ENCODE measurements at places on chromosomes 5 and 9. TPM values are rescaled to one million over a fixed set of nuclear protein-coding genes. Genes with fewer than 3 reads are reported as not detected.

- no peak for DNase-seq
- H3K4me3 ChIP-seq: no peak overlapping the region
- no peaks in the 10 kb centered on the region for H3K27me3 ChIP-seq
- H3K27ac ChIP-seq: no peak overlapping the region
Observed at GRCh38 chr5:72246954-72247442, 73.0 kb downstream of the MRPS27 start.

- no peak overlapping the region for H3K4me3 ChIP-seq
- H3K4me1 ChIP-seq: peaks cover 30% of the 10 kb centered on the region
- H3K27ac ChIP-seq: no peak overlapping the region
- H3K27me3 ChIP-seq: no peaks in the 10 kb centered on the region
- no peaks in the 10 kb centered on the region for H3K36me3 ChIP-seq
Observed at GRCh38 chr9:13603921-13604320, 324.4 kb upstream of the MPDZ start.

- no peak overlapping the region for H3K27ac ChIP-seq
- H3K36me3 ChIP-seq: no peaks in the 10 kb centered on the region
- H3K4me3 ChIP-seq: no peak overlapping the region
- DNase-seq: no peak
Observed at GRCh38 chr5:157484768-157485167, 24.8 kb downstream of the NIPAL4 start.

GRCh38 chr5:161167016-161167767 is 315.2 kb upstream of the ATP10B start:
- H3K4me3 ChIP-seq: no peak overlapping the region
- H3K36me3 ChIP-seq: no peaks in the 10 kb centered on the region
- H3K27ac ChIP-seq: no peak overlapping the region
- no peak for DNase-seq

GRCh38 chr5:60323596-60323995 is 376.4 kb downstream of the DEPDC1B start:
- H3K4me1 ChIP-seq: no peaks in the 10 kb centered on the region
- no peak overlapping the region for H3K27ac ChIP-seq
- DNase-seq: peak; percentile 57
- H3K36me3 ChIP-seq: 0 out of 2 replicates have a peak, but pooled peaks cover 4% of the 10 kb centered on the region

GRCh38 chr9:120886490-120886967 is 9.5 kb upstream of the PHF19 start:
- no peak overlapping the region for H3K27ac ChIP-seq
- no peaks in the 10 kb centered on the region for H3K27me3 ChIP-seq
- no peak for DNase-seq
- H3K36me3 ChIP-seq: no peaks in the 10 kb centered on the region
- H3K4me3 ChIP-seq: no peak overlapping the region

DNA sequence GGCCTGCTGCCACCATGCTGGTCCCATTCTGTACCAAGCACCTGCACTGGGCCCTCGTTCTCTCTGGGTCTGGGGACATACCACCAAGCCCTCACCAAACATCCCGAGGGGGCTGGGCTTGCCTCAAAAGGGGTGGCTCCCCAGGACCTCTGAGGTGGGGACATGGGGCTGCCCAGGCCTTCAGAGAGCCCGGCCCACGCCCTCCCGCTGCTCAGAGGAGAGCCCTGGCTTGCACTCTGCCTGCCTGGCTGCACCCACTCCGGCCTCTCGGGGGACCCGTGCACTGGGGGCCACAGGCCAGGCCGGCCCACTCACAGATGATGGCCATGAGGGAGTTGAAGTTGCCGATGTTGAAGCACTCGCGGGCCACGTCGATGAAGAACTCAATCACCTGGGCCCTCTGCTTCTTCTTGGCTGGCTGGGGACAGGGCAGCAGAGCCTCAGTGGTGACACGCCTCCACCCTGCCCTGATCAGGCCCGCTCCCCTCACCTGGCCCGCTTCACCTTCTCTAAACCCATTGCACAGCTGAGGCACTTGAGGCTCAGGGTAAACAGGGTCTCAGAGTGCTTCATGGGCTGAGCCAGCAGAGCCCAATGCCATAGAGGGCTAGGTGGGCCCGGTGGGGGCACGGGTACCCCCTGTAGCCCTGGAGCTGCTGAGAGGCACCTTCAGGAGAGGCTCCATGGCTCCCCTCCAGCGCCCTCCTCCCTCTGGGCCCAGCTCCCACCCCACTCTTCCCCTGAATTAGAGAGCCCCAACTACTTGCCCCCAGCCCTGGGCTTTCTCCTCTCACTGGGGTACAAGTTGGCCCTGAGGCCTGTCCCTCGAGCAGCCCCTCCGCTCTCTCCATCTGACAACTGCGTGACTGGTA is 47.7 kb upstream of the RNF130 start:
- no peaks in the 10 kb centered on the region for H3K36me3 ChIP-seq
- no peak overlapping the region for H3K4me3 ChIP-seq
- H3K27ac ChIP-seq: no peak overlapping the region

GRCh38 chr5:23352446-23352845 is 155.0 kb upstream of the PRDM9 start:
- no peaks in the 10 kb centered on the region for H3K4me1 ChIP-seq
- no peaks in the 10 kb centered on the region for H3K36me3 ChIP-seq
- H3K27ac ChIP-seq: peak overlapping the region; percentile 77
- DNase-seq: peak; percentile 74

DNA sequence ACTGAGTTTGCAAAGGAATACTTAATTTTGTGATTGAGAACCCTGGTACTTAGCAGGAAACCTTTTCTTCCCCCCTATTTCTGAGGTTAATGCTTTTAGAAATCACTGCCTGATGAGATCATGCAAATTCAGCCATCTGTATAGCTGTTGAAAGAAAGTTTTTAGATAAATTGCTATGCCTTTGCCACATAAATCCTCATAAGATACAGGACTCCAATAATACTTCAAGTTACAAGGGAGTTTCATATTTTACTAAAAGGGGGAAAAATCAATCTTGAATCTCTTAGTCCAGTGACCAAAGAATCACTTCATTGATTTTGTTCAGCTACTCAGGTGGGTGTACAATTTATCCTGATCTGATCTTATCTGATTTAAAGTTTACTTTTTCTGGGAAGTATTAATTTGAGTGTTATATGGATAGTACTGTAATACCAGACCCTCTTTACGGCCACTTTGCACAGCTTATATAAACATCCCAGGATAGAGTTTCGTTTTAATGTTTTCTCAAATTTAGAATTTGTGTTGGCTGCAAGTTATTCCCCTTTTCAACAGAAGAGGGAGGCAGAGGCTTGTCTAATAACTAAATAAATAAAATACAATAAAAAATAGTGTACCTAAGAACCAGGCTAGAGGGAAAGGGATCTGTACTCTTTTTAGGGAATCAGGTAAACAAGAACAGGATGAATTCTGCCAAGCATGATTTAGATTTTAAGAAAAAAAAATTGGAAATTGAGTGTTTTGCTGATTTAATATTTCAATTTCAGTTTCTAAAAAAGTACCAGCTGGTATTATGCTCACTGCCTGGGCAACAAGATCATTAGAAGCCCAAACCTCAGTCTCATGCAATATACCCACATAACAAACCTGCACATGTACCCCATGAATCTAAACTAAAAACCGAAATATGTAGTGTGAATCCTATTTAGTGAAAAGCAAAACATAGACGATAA is 69.1 kb downstream of the PSAT1 start:
- H3K27ac ChIP-seq: peak overlapping the region; percentile 68
- H3K36me3 ChIP-seq: no peaks in the 10 kb centered on the region
- peaks cover 34% of the 10 kb centered on the region for H3K4me1 ChIP-seq
- no peaks in the 10 kb centered on the region for H3K27me3 ChIP-seq

DNA sequence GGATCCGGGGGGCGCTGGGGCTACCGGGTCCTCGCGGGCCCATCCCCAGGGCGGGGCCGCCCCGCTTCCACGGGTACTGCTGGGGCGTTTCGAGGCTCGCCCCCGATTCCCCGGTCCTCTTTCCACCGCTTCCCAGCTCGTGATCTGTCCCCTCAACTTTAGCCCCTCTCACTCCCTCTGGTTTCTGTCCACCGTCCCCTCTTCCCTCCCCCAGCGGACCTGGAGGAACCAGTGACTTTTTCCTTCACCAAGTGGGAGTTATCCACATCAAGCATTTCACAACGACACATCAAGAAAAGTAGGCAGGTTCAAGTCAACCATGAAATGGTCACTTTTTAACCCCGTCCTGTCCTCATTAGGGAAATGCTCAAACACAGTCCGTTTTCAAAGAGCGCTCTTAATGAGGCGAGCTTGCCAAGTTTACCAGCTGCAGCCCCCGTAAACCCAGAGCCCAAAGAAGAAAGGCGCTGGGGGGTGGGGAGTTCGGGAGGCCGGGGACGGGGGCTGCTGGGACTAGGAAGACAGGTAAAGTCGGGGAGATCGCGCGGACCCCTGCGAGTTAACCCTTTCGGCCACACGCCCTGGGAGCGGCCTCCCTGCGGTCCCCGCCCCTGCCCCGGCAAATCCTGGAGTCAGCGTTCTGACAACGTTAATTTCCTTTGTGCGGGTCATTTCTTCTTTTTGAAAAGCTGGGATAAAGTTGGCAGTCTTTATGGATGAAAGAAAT is 2.1 kb upstream of the NFIB start:
- peak; percentile 69 for DNase-seq
- H3K27me3 ChIP-seq: peaks cover 65% of the 10 kb centered on the region

GRCh38 chr5:150458802-150459557 is 9.4 kb upstream of the RPS14 start:
- DNase-seq: peak; percentile 79
- H3K4me3 ChIP-seq: 0 out of 2 replicates have a peak overlapping the region, but pooled peaks have one; percentile 29
- H3K36me3 ChIP-seq: no peaks in the 10 kb centered on the region
- no peak overlapping the region for H3K27ac ChIP-seq
- H3K27me3 ChIP-seq: no peaks in the 10 kb centered on the region

GRCh38 chr9:120878188-120879130 is 1.5 kb upstream of the PHF19 start:
- no peak overlapping the region for H3K27ac ChIP-seq
- DNase-seq: no peak
- peaks cover 36% of the 10 kb centered on the region for H3K4me1 ChIP-seq
- no peaks in the 10 kb centered on the region for H3K36me3 ChIP-seq

- H3K27me3 ChIP-seq: no peaks in the 10 kb centered on the region
- no peak overlapping the region for H3K4me3 ChIP-seq
- H3K27ac ChIP-seq: no peak overlapping the region
- H3K4me1 ChIP-seq: peaks cover 5% of the 10 kb centered on the region
Observed at GRCh38 chr5:74384851-74385250, 255.7 kb downstream of the ENC1 start.

DNA sequence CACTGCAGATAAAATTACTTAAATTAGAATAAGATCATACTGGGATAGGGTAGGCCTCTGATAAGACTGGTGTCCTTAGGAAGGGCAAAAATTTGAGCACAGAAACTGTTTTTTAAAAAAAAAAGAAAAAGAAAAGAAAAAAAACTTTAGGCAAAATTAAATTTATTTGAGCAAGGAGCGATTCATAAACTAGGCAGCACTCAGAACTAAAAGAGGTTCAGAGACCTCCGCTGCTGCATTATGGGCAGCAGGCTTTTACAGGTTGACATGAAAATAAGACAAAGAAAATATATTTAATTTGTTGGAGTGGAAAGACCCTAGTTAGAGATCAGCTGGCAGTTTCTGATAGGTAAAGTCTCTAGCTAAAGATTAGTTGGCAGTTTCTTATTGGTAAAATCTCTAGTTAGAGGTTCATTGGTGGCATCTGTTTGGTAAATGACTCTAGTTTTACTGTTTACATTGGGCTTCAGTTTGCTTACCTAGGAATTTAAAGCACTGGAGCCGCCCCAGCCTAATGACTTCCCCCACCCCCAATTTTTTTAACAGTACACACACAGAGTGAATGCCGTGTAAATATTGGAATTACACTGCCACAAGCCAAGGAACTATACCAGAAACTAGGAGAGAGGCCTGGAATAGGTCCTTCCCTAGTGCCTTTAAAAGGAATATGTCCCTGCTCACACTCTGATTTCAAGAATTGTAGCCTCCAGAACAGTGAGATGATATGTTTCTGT is 4.5 kb upstream of the PLPP6 start:
- peaks cover 28% of the 10 kb centered on the region for H3K4me1 ChIP-seq
- no peaks in the 10 kb centered on the region for H3K27me3 ChIP-seq
- peak overlapping the region; percentile 27 for H3K27ac ChIP-seq
- no peaks in the 10 kb centered on the region for H3K36me3 ChIP-seq
- DNase-seq: no peak

DNA sequence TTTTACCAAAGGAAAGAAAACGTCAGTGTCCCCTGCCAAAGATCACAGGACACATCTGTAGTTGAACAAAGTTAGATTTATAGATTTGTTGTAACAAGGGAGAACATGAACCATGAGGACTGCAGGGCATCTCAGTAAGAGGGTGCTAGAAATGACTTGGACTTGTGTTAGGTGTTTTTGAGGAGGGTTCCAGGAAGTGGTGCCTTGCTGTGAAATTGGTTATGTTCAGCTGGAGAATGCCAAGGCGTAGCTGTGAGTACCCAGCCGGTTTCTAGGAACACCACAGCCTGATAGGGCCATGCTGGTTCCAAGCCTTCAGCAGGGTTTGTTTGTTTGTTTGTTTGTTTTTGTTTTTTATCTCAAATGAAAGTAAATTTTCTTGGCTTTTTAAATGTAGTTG is 5.3 kb downstream of the SPEF2 start:
- no peak for DNase-seq
- H3K27ac ChIP-seq: no peak overlapping the region
- H3K4me3 ChIP-seq: no peak overlapping the region
- H3K36me3 ChIP-seq: no peaks in the 10 kb centered on the region
- H3K27me3 ChIP-seq: peaks cover 25% of the 10 kb centered on the region

- H3K36me3 ChIP-seq: no peaks in the 10 kb centered on the region
- H3K4me1 ChIP-seq: peaks cover 36% of the 10 kb centered on the region
- no peaks in the 10 kb centered on the region for H3K27me3 ChIP-seq
Observed at GRCh38 chr9:125609744-125610143, 97.3 kb downstream of the MAPKAP1 start.

- peaks cover 6% of the 10 kb centered on the region for H3K27me3 ChIP-seq
- H3K4me3 ChIP-seq: no peak overlapping the region
- no peak overlapping the region for H3K27ac ChIP-seq
- no peaks in the 10 kb centered on the region for H3K4me1 ChIP-seq
Observed at GRCh38 chr5:35919191-35919590, 19.2 kb downstream of the CAPSL start.

DNA sequence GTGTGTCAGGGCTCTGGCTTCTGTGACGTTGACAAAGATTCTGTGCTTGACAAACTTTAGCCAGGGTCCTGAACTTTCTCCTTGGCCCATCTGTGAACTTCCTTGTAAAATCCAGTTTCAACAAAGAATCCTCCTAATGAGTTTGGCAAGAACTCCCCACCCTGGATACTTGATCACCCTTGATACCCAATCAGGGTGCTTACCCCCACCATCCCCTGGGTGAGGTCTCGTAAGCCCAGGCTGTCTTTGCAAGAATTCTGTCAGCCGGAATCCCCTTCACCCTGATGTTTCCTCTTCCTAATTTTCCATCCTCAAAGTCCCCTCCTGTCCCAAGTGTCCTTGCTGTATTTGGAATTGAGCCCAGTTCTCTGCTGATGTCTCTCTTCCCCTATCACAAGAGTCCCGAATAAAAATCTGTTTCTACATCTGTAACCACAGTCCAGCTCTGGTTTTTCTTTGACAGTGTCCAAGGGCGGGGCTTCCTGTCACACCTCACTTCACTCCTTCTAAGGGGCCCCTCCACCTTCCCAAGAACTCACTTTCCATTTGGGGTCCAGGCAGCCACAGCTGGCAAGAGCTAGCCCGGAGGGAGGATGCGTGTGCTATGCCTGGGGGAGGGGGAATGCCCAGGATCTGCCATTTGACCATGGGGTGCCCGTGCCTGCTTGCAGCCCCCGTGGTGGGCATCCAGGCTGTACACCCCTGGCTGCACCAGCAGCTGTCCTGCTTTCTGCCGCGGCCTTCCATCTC is 2.7 kb upstream of the CARD19 start:
- no peak overlapping the region for H3K27ac ChIP-seq
- no peaks in the 10 kb centered on the region for H3K36me3 ChIP-seq
- H3K4me1 ChIP-seq: 0 out of 2 replicates have a peak, but pooled peaks cover 3% of the 10 kb centered on the region
- peaks cover 8% of the 10 kb centered on the region for H3K27me3 ChIP-seq

The FOXD4L3 gene
- not detected for total RNA-seq

The TBC1D2 gene
- 7.7 TPM for total RNA-seq

The PCDHB4 gene
- 2.7 TPM for total RNA-seq

The CTSV gene
- 59.1 TPM for total RNA-seq

The QRFP gene
- not detected for total RNA-seq

The PCDHGC4 gene
- 2.3 TPM for total RNA-seq
